Caki2 (cell line): ENCODE measurements at places on chromosomes 13 and 19. TPM values are rescaled to one million over a fixed set of nuclear protein-coding genes. Genes with fewer than 3 reads are reported as not detected.
A peak's percentile ranks its signal among the peaks of the same experiment; 100 is the strongest.

CCDC124 gene
- 204 and 270 TPM in 2 replicates for total RNA-seq

DAND5 gene
- not detected in 2 replicates for total RNA-seq

TGFBR3L gene
- not detected in 2 replicates for total RNA-seq

DNA sequence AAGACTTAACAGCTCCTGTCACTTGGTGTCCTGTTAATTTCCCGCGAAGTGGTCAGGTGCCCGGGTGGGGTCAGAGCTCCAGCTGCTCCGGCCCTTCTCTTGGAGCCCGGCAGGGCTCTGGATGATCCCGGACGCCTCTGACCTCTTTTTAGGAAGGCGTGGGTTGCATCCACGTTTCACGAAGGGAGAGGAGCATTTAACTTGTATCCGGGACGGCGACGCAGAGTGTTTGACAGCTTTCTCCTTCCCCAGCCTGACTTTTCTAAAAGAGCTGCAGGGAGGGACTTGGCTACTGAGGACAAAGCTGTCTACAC is 656 bp downstream of the ZNF155 start:
- DNase-seq, result no peak

DNA sequence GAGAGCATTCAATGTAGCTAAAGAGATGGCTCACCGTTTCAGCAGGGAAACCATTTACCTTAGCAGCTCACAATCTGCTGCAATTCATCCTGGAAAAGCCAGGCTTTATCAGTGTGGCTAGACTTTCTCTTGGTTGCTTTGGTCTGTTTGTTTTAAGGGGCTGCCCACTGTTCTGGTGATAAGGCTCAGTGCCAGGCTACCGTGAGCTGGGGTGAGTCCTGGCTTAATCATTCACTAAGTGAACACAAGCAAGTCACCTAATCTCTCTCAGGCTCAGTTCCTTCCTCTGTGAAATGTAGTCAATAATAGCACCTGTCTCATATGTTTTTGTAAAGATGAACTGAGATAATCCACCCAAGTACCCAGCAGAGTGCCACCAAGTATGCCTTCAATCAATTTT is 229.0 kb downstream of the TEX29 start:
- peak; percentile 2 for DNase-seq

DNA sequence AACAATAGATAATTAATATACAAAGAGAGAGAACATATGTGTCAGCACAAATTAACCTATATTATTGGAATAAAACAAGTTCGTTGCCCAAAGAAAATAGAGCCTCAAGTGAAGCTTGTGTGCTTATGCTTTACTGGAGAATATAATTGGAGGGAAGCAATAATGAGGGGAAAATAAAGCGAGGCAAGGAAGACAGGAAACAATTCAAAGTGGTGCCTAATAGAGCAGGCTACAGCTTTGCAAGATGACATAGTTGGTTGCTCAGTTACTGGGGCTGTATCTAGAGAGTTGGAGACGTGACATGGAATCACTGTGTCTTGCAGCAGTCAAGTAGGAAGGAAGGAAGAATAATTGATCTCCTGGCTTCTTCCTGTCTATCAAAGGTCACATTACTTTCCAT is 21.1 kb upstream of the SLC10A2 start:
- no peak for DNase-seq
